ENCODE measurements at places on chromosomes 7 and 10.

- no peak for DNase-seq
Measured at GRCh38 chr10:119153661-119154060, 11.9 kb downstream of the SFXN4 start.

- DNase-seq, result no peak
Measured at GRCh38 chr10:5564537-5565204, 39.9 kb downstream of the CALML3 start.

GRCh38 chr7:128353189-128353588 is 8.3 kb downstream of the PRRT4 start:
- DNase-seq, result no peak

DNA sequence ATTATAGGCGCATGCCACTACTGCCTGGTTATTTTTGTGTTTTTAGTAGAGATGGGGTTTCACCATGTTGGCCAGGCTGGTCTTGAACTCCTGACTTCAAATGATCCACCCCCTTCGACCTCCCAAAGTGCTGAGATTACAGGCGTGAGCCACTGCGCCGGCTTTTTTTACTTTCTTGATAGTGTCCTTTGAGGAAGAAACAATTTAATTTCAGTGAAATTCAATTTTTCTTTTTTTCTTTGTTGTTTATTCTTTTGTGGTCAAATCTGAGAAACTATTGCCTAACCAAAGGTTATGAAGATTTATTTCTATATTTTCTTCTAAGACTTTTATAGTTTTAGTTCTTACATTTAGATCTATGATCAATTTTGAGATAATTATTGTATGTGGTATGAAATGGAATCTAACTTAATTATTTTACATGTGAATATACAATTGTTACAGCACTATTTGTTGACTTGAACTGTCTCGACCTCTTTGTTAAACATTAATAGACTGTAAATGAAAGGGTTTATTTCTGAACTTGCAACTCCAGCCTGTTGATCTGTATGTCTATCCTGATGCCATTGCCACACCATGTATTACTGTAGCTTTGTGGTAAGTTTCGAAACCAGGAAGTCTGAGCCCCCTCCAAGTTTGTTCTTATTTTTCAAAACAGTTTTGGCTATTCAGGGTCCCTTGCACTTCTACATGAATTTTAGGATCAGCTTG is 19.8 kb upstream of the RASSF4 start:
- DNase-seq, result no peak

DNA sequence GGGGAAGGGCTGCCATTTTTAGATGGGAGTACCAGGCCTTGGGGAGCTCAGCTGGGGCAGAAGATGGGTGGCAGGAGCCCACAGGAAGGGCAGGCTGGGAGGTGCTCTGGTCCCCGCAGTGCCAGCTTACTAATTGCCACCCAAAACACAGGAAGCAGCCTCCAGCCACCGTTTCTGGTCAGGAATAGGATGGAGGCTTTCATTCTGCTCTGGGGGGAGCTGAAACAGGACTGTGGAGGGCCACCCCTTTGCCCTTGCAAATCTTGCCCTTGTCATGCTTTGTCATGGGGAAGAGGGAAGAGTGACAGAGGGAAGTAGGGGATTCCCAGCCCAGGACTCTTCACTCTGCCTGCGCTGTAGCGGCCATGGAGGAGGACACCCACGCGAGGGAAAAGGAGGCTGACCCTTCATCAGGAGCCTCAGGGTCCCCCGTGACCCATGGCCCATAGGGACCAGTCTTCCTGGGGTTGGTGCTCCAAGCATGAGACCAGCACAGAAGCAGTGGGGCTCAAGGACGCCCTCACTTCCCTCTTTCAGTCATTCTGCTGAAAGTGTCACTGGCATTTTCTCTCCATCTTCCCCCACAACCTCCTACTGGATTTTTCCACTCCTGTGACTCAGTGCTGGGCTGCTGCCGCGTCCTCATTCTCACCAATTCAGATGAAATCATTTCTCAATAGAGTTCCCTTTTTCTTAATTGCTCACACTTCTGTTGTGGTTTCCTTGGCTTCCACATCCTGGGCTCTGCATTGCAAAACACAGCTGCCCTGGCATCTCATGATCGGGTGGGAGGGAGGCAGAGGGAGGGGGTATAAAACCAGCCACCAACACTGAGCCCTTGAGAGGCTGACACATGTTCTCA is 61.9 kb downstream of the MKI67 start:
- DNase-seq, result peak; percentile 99

DNA sequence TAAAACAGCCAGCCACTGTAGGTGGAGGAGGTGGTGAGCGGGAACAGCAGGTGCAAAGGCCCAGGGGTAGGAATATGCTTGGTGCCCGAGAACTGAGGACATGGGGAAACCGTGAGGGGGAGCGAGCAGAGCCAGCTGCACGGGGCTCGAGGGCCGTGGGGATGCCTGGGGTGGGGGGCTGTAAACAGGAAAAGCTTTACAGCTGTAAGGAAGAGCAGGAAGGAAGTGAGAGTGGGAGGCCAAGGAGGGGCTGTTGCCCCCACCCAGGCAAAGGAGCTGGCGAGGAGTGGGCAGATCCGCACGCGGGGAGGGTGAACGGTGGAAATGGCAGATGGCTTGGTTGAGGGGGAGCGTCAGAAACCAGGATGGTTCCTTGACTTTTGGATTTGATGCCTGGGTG is 34.4 kb downstream of the ZMIZ1 start:
- DNase-seq, result peak; percentile 79

Measured in common myeloid progenitor, CD34-positive (primary cell).